ENCODE measurements at places on chromosomes 2 and 18. TPM values are rescaled to one million over a fixed set of nuclear protein-coding genes. Genes with fewer than 3 reads are reported as not detected.

GMCL1 gene
- polyA plus RNA-seq = 18.1 TPM

DSC3 gene
- under 0.01 TPM for polyA plus RNA-seq

GRB14 gene
- not detected for polyA plus RNA-seq

- peak; percentile 15 for DNase-seq
These were observed 168.5 kb downstream of the DPP4 start for GRCh38 chr2:161905389-161906046.

- DNase-seq = no peak
These were observed 107.3 kb upstream of the TLK1 start for GRCh38 chr2:171267855-171268629.

DNA sequence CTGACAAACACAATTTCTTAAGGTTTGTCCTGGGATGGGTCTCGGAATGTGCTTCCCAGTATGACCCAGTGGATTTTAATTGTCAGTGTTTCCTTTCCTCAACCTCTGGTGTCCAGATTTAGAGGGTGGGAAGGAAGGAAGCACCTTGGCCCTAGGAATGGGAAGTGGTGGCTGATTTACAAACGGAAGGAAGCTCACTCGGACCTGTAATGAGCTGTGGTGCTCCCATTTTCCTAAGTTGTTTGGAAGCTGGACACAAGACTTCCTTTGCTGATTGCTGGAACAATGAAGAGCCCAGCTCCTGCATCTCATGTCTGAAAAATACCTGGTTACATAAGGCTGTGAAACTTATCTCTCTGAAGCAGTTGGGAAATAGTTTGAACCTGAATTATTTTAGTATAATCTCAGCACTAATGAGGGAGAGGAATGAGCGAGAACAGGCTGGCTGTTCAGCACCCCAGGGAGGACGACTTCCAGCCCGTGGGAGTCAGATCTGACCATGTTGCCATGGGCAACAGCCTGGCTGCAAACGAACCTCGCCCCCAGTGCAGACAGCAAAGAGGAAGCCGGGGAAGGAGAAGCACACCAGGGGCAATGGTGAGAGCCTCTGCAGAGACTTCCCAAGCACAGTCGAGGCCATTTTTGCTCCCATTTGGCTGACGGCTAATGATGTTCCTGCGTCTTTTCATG is 74.4 kb upstream of the ASB18 start:
- DNase-seq = peak; percentile 79

- no peak for DNase-seq
These were observed 14.4 kb upstream of the SLC4A5 start for GRCh38 chr2:74357627-74358026.

DNA sequence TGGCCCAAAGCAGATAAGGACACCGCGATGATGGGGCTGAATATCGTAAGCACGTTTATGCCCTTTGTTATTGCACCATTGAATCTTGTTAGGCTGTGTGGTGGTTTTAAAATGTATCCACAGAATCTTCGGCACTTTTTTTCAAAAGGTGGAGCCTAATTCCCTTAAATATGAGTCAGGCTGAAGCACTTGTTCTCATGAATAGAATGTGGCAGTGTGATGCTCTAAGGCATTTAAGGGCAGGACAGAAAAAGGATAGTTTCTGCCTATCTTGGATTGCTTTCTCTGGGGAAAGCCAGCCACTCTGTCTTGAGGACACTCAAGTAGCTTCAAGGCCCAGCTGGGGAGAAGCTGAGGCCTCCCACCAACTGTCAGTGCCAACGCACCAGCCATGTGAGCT is 39.6 kb downstream of the ABCA12 start:
- no peak for DNase-seq

GRCh38 chr2:158024288-158024898 is 77.3 kb upstream of the UPP2 start:
- peak; percentile 62 for DNase-seq

DNA sequence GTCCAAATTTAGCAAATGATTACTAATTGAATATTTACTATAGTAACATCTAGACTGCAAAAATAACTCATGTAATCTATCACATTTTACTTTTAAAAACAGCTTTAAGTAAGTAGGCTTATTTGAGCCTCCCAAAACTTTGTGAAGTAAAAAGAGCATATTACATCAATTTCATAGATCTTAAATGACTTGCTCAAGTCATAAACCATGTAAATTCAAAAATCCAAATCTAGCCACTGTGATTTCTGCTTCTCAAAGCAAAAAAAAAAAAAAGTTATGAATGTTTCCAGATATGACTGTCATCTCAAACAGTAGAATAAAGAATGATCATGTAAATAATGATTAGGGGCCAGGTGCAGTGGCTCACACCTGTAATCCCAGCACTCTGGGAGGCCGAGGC is 37.5 kb downstream of the CACNB4 start:
- DNase-seq = no peak

GRCh38 chr2:11026286-11026921 is 114.7 kb downstream of the KCNF1 start:
- no peak for DNase-seq

- no peak for DNase-seq
These were observed 3.7 kb downstream of the SCN9A start for GRCh38 chr2:166372046-166372445.

DNA sequence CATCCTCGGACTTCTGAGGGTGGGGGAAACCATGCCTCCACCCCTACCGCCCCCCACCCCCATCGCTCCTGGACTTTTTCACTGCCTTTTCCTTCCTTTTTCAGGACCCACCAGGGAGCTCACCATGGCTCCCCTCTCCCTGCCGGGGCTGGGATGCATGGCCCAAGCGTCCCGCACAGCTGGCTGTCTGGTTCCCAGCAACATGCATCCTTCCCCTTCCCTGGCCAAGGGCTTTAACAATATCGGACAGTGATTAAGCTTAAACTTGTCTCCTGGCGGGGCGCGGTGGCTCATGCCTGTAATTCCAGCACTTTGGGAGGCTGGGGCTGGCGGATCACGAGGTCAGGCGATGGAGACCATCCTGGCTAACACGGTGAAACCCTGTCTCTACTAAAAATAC is 44.1 kb downstream of the MRO start:
- DNase-seq = no peak
